ENCODE measurements at places on chromosomes 12 and 14.

- no peak for DNase-seq
These were observed 74.8 kb downstream of the KIF21A start for GRCh38 chr12:39368096-39368495.

DNA sequence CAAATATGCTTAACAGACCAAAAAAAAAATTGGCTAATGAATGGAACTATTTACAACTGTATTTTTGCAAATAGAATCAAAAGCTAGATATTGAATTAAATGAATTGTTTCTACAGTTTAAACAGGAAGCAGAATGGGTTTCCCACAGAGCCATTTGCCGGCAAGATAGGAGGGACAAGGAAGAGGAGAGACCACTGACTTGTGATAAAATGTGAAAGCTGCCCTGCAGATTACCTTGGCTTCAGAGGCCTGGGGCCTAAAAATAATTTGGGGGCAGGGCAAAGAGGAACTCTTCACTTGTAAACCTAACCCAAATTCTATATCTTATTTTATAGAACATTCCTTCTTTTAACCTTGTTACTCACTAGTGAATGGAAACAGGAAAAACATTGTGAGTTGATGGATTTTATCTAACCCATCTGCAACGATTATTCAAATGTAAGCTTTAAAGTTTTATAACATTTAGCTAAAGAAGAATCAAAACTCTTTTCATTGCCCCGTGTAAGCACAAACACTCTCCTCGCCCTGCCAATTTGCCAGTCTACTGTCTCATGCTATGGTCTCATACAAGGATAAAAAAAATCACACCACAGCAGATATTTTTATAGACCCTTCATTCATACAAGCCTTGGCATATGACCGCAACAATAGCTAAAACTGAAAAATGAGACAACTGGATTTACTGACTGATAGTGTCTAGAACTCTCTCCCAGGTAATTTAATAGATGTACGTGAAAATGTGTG lies 49.5 kb upstream of the MDM1 start:
- DNase-seq: no peak

DNA sequence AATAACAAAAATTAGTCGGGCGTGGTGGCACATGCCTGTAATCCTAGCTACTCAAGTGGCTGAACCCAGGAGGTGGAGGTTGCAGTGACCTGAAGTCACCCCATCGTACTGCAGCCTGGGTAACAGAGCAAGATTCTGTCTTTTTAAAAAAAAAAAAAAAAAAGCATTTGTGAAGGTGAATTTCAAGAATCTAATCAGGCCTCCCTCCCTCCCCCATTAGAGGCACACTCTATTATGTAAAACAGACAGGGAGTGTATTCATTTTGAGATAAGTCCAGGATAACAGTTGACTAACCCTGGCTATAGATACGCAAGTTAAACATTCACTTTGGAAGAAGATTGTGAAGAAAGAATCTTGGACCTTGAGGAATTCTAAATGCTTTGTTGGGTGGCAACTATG lies 2.9 kb downstream of the RESF1 start:
- no peak for DNase-seq

DNA sequence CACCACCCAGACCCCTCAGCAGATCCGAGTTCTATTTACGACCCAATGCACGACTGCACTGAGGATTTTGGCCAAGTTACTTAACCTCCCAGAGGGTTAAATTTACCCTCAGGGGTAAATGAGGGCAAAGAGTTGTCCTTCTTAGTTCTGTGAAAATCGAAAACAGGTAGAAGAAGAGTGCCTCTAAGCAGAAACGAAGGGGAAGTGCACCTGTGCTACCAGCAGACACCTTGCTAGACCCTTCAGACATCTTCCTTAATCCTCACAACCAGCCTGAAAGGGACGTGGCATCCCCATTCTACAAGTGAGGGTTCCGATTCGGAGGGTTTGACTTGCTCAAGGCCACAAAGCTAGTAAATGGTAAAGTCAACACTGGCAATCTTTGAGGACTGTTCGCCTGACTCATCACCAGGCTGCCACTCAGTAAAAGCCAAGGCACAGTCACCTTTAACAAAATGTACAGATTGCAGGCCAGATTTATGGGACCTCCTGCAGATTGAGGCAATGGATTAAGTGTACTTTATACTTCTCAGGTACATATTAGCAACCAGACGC lies 1.6 kb downstream of the GSG1 start:
- DNase-seq: no peak

- peak; percentile 92 for DNase-seq
These were observed 642 bp downstream of the SLC38A2 start for GRCh38 chr12:46371718-46372543.

GRCh38 chr14:103023881-103024473 lies 33.4 kb downstream of the CDC42BPB start:
- no peak for DNase-seq

DNA sequence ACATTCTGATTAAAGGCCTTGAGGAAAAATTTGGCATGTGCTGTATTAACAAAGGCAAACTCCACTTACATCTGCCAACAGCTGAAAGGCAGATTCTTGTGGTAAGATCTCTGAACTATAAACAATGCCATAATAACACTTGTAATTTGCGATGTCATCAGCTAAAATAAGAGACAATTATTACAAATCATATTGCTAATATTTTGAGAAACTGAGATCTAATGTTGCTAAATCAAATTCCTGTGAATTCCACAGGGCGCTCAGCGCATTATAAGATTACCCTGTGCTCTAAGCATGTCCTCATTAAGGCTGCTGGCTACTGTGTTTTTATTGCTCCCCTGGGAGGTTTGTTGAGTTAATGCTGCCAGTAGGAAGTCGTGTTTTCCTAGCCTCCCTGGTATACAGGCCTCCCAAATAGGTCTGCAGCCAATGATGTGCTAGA lies 244.8 kb downstream of the DACT1 start:
- DNase-seq: no peak

GRCh38 chr12:78719721-78720120 lies 144.9 kb upstream of the SYT1 start:
- DNase-seq: no peak

DNA sequence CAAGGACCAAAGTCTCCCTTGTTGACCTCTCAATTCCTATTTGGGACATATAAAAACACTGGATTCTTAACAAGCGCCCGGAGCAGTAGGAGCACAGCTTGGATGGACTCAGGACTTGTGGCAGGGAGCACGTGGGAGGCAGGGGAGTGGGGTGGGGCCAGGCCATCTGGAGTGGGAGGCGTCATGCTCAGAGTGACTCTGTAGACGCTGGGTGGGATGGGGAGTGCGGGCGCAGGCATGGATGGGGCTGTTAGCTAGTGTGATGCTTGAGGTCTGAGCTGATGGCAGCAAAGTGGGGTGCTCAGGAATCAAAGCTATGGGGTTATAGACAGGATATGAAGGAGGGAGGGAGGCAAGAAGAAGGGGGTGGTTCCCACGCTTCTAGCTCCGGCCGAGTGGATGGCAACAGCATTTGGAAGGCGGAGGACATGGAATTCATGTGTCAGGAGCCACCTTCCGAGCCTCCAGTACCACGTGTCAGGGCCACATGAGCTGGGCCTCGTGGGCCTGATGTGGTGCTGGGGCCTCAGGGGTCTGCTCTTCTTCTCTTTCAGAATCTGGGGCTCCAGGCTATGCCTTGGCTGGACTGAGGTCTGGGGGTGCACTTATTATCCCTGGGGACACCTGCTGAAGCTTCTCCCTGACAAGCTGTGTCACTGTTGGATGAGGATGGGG lies 26.2 kb downstream of the MEG3 start:
- no peak for DNase-seq

DNA sequence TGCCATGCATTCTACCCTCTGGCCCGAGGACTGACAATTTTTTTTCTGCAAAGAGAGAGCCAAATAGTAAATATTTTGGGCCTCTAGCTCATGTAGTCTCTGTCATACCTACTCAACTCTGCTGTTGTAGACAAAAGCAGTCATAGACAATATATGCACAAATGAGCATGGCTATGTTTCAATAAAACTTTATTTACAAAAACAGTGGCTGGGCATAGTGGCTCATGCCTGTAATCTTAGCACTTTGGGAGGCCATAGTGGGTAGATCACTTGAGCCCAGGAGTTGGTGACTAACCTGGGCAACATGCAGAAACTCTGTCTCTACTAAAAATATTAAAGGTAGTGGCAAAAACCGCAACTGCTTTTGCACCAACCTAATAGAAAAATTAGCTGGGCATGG lies 153.7 kb upstream of the BTG1 start:
- no peak for DNase-seq

GRCh38 chr12:100265732-100266584 lies 921 bp downstream of the DEPDC4 start:
- DNase-seq: no peak

DNA sequence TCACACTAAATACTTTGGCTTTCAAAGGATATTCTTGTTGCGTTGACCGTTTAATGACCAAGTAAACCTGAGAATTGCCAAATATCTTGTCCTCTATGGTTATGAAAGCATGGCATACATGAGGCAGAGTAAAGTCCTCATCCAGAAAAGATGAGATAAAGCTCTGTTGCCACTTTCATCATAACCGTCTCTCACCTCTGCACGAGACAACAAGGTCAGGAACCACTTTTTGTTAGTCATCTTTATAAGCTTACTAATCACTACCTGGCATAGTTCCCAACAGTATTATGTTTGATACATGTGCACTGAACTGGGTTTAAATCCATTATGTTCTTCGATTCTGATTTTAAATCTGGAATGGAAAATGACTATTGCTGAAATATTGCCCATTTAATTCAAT lies 31.3 kb downstream of the PTPRB start:
- DNase-seq: no peak

- DNase-seq: no peak
These were observed 5.1 kb upstream of the SLC38A2 start for GRCh38 chr12:46377678-46378077.

DNA sequence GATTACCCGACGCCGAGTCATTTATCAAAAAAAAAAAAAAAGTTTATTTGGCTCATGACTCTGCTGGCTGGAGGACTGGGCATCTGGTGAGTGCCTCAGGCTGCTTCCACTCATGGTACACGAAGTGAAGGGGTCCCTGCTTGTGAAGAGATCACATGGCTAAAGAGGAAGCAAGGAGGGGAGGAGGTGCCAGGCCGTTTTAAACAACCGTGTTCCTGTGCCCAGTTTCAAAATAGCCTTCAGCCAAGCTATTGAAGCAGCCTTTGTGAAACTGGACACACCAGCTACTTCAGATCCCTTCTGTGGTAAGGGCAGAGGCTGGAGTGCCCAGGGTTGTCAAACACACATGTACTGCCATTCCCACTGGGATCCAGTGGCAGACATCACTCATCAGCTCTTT lies 7.6 kb downstream of the POP5 start:
- DNase-seq: no peak

DNA sequence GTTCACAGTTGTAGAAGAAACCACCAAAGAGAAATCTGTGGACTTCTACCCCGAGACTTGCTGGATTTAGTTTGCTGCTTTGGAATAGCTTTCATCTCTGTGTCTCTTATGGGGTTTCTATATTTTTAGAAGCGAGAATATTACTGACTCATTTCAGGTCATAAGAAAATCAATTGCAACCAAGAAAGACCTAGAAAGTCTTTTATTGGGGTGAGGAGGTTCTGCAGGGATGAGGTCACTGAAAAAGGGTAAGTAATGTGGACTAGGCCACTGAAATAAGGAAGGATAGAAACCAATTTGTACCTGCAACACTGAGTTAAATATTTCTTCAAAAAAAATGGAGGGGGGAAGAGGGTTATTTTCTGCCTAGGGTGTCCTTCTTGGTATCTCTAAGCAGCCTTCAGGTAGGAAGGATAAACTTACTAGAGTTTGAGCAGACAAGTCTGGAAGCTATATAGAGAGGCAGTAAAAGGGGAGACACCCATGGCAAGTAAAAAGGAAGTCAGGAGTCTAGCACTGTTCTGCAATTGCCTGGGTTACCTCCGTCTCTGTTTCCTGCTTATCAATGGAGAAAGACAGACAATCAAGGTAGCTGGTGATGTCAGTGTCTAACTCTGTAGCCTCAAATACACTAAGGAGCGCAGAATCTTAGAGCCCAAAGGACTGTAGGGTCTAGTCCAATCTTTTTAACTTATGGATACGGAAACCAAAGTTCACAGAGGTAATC lies 19.6 kb upstream of the KERA start:
- no peak for DNase-seq

DNA sequence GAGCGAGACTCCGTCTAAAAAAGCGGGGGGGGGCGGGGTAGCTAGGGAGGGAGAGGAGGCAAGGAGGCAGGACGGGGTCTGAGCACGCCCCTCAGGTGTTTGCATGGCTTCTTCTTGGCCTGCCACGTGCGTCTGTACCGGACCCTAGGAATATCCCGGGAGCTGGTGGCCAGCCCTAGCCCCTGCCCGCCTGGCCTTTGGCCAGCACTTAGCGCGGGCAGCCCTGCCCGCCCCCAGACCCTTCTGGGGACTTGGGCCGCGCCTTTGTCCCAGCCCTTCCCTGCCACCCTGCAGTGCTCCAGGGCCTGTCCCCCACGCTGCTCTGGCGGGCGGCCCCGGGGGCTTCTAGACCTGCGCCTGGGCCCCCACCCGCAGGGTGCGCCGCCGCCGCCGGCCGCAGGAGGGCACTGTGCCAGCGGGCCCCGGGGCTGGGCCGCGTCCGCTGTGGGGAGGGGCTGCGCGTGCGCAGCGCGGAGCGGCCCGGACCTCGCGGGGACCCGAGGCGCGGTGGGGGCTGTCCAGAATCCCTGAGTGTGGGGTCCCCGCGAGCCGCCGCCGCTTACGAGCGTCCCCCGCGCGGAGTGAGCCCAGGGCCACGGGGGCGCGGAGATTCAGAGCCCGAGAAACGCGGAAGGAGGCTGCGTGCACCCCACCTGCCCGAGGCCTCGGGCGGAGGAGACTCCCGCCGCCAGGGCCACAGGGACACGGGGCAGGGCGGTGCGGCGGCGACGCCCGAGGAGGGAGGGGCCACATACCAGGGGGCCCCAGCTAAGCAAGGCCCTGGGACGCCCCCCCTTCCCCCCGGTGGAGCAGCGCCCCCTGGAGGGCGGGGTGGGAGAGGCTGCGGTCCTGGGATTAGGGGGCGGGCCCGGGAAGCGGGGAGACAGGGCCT lies 21.0 kb downstream of the SLC25A29 start:
- DNase-seq: no peak
